ENCODE measurements at places on chromosomes 11 and 22.

GRCh38 chr22:47918276-47918921, 1155.9 kb downstream of the TBC1D22A start:
- DNase-seq: no peak

GRCh38 chr22:46287873-46288751, 8.6 kb upstream of the GTSE1 start:
- DNase-seq: no peak

- DNase-seq: no peak
These were observed 325.1 kb downstream of the DLG2 start for GRCh38 chr11:85301895-85302678.

DNA sequence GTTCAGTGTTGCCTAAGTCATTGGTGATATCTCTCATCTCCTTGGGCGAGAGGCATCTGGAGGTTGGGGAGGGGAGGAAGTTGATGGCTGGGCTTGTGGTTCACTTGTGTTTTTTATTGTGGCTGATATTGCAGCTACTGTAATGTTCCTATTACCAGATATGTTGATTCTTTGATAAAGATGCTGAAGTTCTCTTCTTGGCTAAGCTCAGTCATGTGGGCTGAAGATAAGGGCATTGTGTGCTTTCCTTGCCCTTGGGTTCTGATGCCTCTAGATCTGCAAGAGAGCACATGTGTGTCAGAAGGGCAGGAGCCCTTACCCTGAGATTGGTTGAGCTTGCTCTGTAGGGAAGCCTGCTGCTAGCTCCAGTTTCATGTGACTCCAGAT, 12.0 kb downstream of the STX3 start:
- DNase-seq: no peak

DNA sequence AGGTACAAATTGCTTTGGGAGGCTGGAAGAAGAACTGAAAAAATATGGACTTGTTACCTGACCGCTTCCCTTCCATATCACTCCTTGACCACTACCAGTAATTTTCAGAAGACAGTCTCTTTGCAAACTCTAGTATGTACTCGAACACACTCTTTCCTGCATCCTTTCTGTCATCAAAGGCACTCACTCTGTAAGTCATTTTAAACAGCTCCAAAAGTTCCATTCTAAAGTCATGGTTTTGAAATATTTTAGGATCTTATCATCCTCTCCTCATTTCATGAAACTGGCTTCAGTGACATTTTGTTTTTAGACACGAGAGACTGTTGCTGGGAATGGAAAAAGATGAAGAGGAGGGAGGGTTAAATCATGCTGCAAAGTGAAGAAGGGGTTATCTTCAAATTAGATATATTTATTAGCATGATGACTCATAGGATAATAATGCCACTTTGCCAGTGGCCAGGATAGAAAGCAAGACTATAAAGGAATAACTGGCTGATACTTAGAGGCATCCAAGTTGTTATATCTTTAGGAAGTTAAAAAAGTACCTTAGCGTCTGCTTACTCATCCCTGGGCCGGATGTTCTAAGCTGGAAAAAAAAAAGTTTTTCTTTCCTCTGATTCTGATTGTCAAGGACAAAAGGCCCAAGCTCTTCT, 549.3 kb downstream of the METTL15 start:
- DNase-seq: no peak

- no peak for DNase-seq
These were observed 1378.0 kb downstream of the BRD1 start for GRCh38 chr22:48449466-48450187.

- DNase-seq: no peak
These were observed 43.6 kb downstream of the MAPK1 start for GRCh38 chr22:21823740-21824444.

- no peak for DNase-seq
These were observed 9.8 kb downstream of the KRTAP5-6 start for GRCh38 chr11:1706634-1707400.

- DNase-seq: no peak
These were observed 9.7 kb upstream of the LRRC10B start for GRCh38 chr11:61498767-61499341.

DNA sequence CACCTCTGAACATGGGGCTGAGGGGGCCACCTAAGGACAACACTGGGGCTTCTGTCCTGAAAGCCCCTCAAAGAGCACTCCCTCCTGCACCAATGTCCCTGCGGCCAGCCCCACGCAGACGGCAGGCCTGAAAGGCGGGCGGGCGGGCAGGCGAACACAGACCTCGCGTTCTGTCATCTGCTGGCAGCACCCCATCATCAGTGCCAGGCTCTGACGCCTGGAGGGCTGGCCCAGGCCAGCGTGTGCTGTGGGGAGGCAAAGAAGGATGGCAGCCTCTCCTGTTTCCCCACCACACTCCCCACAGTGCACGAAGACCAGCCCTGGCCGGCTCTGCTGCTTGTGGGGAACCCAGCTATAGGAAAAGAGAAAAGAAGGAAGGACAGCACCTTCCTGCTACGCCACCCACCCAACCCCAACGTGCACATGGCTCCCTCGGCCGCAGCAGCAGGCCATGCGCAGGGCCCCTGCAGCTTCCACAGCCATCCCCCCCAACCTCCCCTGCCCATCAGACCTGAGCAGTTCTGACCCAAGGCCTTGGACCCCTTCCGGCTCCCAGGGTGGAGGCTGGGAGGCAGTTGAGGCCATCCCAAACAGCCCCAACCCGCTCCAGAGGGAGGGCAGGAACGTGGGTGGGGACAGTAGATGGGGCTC, 3.5 kb downstream of the SBF1 start:
- no peak for DNase-seq

DNA sequence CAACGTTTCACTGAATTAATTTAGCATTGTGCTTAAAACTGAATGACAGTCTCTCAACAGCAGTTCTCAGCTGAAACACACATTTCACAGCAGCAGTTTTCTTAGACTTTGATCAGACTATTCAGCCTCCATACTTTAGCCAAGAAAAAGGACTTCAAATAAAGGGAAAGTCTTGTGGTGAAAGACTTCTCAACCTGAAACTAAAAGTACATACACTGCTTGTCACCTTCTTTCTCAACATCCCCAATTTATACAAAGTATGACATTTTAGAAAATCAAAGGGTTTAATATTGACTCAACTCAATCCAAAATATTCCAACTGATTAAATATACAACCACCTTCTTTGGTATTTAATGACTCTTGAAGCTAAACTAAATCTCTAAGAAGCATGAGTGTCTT, 419.0 kb downstream of the LRRC4C start:
- no peak for DNase-seq

DNA sequence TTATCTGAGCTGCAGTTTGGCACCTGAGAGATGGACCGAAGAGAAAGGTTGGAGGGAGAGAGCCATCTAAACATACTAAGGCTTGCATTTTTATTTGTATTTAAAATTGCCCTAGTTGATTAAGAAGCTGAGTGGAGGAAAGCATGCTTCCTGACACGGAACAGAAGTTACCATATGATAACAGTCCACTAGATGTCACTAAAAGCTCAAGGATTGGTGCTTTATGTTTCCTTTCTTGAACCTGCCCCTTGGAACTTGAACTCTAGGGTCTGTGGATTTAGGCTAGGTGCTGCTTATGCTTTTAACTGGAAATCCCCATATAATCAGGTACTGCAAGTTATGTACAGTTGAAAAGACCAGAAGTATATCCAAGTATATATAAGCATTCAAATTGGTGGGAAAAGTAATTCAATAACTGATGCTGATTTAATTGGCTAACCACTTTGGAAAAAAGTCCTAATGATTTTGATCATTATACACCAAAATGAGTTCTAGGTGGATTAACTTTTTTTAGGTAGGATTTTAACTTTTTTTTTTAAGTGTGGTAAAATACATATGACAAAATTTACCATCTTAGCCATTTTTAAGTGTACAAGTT, 9.5 kb downstream of the RBMXL2 start:
- no peak for DNase-seq

DNA sequence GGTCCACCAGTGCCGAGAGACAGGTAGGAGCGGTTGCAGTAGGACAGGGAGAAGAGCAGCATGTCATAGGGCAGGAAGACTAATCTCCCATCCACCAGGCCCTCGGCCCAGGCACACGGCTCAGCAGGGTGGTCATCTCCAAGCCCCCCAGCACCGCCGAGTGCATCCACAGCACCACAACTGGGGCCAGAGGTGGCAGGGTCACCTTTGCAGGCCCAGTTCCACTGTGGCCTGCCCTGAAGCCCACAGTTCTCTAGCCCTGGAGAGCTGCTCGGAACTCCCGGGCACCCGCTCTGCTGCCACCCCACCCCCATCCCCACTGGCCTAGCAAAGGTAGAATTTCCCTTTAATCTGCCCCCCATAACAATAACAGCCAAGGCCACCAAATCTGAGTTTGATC, 49.1 kb upstream of the LRRC32 start:
- DNase-seq: no peak

- DNase-seq: no peak
These were observed 55.0 kb downstream of the DDI1 start for GRCh38 chr11:104091281-104092096.

DNA sequence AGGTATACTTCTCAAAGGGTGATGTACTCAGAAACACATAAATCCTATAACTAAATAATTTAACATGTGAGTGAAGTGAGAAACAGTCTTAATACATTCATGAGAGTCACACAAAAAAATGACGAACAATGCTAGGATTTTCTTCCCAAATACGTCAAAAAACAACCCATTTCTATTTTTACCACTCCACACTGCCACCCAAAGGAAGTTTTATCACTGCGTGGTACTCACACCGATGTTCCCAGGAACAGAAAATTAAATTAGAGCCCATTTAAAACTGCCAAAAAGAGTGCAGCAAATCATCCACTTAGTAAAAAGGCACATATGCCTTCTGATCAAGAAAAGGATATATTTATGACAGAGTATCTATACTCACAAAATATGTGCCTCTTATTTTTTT, 710.9 kb upstream of the FAT3 start:
- DNase-seq: no peak

DNA sequence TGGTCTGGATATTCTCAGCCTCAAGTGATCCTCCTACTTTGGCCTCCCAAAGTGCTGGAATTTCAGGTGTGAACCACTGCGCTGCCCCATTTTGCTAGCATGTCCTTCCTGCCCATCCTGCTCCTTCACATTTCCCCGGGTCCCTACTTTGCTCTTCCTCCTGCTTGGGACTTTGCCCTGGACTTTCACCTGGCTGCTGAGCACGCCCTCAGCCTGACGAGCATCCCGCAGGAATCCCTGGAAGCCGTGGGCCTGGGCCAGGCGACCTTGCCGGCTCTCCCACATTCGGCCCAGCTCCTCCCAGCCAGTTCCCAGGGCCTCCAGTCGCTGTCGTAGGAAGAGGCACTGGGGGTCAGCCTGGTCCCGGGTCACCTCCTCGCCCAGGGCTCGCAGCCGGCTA, 22.6 kb upstream of the RBM4B start:
- DNase-seq: no peak
